ENCODE measurements at places on chromosomes 12 and 14.

DNA sequence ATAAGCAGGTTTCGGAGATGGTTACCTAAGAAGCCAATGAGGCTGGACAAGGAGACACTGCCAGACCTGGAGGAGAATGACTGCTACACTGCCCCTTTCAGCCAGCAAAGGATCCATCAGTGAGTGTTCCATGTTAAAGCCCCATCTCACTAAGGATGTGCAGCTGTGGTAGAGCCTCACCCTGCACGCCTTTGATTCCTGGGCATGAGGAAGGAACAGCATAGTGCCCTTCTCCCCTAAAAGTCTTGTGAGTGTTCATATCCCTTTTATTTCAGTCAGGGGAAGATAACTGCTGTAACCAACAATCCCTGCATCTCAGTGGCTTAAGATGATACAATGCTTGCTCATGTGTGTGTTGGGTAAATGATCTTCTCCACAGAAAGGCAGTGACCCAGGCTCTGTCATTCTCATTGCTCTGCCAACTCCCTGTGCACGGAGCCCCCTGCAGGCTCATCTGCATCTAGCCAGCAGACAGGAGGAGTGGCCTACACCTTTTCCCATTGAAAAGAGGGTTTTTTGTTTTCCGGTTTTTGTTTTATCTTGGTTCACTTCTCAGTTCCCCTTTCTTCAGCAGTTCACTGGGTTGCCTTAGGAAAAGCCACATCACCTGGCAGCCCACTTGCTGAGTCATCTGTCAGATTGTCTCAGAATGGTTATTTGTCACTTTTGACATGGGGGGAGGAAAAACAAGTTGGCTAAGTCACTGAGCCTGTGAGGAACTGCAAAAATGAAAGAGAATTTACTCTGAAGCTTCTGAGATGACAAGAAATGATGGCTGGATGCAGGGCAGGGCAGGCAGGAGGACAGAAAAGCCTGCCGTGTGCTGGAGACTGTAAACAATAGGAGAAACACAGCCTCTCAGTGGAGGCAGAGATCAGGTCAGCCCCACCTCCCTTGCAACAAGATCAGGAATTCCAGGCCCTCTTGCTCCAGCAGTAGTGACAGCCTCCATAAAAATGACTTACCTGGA lies 193.3 kb downstream of the ANO4 start:
- DNase-seq: peak; percentile 66

GRCh38 chr14:68408680-68409079 lies 384.2 kb downstream of the ZFP36L1 start:
- DNase-seq: no peak

DNA sequence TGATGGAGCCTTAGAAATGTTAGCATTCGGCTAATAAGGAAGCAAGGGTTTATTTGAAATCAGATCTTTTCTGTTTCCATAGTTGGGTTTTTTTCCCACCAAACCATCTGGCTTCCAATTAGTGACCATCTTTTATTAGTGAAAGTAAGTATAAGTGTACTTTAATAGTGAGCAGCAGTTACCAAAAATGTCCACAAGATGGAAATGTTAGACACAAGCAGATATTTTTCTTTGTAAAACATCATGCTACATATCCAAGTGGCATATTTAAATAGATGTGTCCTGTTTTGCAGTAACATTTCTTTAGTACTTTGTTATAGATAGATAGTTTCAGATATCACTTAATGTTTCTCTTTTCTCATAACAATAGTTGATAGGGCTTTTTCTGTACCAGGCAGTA lies 28.8 kb downstream of the YEATS4 start:
- DNase-seq: peak; percentile 63

DNA sequence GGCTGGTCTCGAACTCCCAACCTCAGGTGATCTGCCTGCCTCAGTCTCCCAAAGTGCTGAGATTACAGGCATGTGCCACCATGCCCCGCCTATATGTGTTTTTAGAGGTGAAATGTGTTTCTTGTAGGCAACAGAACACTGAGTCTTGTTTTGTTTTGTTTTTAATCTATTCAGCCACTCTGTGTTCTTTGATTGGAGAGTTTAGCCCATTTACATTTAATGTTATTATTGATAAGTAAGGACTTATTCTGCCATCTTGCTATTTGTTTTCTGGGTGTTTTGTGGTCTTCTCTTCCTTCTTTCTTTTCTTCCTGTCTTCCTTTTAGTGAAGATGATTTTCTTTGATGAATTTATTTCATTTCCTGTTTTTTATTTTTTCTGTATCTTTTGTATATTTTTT lies 29.6 kb downstream of the IFNG start:
- DNase-seq: no peak

GRCh38 chr14:90780519-90780918 lies 35.7 kb downstream of the TTC7B start:
- no peak for DNase-seq

- no peak for DNase-seq
Observed at GRCh38 chr12:8603856-8604255, 8.8 kb downstream of the AICDA start.

GRCh38 chr14:49464885-49465284 lies 121.3 kb downstream of the RPS29 start:
- DNase-seq: no peak

DNA sequence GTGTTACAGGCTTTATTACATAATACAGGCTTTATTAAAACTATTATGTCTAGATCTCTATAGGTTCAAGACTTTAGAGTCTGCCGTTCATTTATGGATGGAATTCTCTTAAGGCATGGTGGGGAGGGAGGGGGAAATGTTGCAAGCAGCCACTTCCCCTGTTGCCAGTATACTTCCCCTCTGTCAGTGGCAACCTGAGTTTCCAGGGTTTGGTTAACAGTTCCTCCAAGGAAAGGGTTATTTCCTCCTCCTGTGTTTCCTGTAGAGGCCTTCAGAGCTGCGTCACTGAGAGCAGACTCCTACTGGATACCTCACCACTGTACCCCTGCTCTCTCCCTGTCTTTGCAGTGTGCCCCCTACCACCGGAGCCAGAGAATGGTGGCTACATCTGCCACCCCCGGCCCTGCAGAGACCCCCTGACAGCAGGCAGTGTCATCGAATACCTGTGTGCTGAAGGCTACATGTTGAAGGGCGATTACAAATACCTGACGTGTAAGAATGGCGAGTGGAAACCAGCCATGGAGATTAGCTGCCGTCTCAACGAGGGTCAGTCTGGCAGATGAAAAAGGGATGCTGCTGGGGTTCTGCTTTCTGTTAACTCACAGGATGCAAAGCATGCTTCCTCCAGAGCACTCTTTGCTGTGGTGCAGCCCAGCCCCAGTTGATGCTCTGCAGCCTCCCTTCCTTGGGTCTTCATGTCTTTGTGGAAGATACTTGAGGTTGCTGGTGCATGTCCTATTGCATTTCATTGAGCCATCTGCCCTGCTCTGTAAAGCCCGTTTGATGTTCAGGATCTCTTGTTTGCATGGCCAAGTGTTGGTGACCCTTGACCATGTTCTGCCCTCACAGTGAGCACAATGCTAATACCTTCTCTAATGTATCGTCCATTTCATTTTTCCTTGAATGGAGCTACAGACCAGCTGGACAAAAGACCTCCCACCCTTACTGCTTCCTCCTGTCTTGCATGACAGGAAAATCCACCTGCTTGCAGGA lies 63.6 kb upstream of the SRSF5 start:
- DNase-seq: no peak

GRCh38 chr12:49560695-49561094 lies 7.2 kb downstream of the MCRS1 start:
- DNase-seq: no peak

- no peak for DNase-seq
Observed at GRCh38 chr14:95485222-95485819, 31.1 kb downstream of the SYNE3 start.

DNA sequence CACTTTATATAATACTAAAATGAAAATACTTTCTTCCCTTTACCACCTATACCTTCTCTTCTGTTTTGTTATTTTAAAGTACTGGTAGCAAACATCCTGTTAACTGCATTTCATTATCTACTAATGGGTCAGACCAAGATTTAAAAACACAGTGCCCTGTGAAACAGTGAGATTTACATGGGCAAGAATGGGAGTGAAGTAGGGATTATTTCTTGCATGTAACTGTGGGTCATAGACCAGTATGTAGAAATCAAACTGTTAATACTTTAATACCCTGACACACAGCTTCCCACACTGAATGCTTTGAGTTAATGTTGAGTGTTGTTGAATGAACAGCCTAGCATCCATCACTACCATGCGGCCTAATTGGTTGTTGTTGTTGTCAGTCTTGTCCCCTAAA lies 61.6 kb downstream of the PLEKHA5 start:
- no peak for DNase-seq

GRCh38 chr14:105118646-105119407 lies 49.7 kb downstream of the JAG2 start:
- DNase-seq: no peak

- peak; percentile 53 for DNase-seq
Observed at GRCh38 chr14:68780358-68781160, 12.3 kb downstream of the ZFP36L1 start.

GRCh38 chr12:42119085-42119633 lies 25.5 kb downstream of the GXYLT1 start:
- peak; percentile 82 for DNase-seq

- no peak for DNase-seq
Observed at GRCh38 chr12:131684015-131684725, 26.7 kb upstream of the SFSWAP start.

DNA sequence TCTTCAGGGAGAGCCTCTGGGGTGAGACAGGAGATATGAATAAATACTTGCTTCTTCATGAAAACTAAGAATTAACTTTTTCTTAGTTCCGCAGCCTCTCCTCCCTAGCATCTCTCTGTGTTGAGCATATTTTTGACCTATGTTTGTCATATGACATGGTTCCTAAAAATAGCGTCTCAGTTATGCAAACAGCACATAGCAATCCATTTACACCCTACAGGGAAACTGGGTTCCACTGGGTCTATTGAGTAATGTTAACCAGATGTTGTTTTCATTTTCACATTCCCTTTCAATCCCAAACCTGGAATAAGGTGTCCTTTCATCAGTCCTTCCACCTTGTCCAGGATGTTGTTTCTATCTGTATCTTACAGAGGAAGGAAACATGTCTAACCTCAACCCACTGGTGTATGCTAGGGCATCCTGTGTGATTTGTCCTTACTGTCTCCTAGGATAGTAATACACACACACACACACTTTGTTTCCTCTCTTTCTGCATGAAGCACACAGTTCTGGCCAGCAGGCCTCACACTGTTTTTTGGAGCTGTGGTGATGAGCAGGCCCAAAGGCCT lies 1543.5 kb downstream of the AACS start:
- no peak for DNase-seq

DNA sequence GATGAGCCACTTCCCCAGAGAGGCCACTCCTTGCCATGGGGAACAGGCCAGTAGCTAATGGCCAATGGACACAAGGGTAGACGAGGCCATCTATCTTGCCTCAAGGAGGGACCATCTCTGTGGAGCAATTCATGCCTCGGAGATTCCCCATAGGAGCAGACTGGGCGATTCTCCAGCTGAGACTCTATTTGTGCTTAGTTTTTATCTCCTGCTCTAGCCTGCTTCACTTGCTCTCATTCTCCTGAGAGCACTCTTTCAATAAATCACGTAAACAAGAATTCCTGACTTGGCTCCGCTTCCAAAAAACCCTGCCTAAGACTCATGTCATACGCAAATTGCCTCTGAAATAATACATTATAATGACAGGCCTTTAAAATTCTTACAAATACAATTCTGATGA lies 396.4 kb upstream of the USP15 start:
- no peak for DNase-seq

DNA sequence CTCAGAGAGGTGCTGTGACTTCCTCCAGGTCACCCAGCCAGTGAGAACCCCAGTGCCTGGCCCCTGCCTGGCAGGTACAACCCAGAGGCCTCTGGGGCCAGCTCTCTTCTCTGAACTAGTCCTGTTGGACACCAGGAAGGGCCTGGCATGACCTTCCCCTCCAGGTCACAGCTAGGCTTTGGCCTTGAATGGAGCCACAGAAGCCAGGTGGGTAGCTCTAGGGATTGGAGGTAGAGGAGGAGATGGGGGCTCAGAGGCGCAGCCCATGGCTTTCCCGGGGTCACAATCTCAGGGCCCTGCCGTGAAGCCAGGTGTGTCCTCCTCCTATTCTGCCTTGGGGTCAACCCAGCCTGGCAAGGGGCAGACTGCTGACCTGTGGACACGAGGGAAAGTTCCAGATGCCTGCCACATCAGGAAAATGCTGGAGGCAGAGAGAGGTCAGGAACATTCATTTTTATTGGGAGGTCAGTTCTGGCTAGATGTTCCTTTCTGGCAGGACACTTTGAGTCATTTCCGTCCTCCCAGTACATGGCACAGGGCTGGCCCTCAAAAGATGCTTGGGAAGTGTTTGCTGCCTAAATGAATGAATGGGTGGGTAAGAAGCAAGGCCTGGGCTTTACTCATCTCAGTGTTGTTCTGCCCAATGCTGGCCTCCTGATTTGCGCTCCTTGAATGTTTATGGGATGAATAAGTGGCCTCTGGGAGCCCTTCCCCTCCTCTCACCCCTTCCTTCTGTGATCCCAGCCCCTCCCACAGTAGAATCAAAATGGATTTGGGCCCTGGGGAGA lies 25.4 kb downstream of the FAM222A start:
- peak; percentile 10 for DNase-seq

DNA sequence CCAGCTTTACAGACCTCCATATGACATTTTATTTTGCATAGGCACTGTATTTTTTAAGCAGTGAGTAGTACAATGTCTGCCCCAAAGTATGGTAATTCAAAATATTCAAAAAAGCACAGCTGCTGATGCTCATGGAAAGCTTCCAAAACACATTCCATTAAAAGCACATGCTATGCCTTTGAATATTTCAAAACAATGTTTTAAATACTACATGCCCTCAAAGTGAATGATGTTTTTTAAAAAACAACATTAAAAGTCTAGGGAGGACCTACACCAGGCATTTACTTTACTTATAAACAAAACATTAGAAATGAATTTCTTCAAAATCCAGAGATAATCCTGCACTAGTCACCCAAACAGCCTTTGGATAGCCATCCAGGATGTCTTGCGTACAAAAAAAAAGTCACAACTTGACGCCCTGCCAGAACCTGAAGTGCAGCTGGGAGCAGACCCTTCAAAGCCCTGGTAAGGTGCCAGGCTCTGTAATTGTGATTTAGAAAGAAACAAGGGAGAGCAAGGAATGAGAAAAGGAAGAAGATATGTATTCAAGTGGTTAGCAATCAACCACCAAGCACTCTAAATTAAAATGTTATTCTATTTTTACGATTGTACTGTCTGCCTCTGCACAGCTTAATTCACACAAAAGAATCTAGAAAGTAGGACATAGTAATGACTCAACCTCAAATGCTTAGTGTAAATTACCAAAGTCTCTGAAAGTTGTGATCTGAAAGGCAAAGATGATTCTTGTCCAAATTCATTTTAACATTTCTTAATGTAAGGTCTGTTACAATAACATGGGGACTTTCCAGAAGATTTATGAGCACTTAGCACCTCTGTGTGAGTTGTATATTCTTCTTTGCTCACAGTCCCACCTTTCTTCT lies 31.9 kb downstream of the CEP83 start:
- peak; percentile 87 for DNase-seq

DNA sequence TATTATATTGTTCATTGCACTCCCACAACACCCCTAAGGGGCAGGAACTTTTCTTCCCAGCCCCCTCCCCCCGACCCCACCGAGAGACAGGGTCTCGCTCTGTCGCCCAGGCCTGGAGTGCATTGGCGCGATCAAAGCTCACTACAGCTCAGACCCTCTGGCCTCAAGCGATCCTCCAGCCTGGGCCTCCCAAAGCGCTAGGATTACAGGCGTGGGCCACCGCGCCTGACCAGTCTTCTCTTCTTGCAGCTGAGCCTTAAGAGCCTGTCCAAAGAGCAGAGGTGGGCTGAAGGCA lies 310 bp upstream of the UNG start:
- DNase-seq: no peak

- peak; percentile 16 for DNase-seq
Observed at GRCh38 chr12:25590011-25590721, 37.1 kb upstream of the LMNTD1 start.

- DNase-seq: no peak
Observed at GRCh38 chr12:11397366-11397765, 2.0 kb upstream of the PRB2 start.

All from astrocyte (in vitro differentiated cells and primary cell).